ENCODE measurements at places on chromosomes 4 and X.

- DNase-seq: no peak
These were observed at the start of gene CXCL3 for GRCh38 chr4:74038425-74039314. Gene CXCL3 (minus strand): TSS chr4:74038689. CDS start chr4:74038611, 78 bp downstream.

GRCh38 chr4:155675709-155676429, 9.2 kb downstream of the GUCY1A1 start:
- no peak for DNase-seq

- DNase-seq: no peak
These were observed 76.8 kb downstream of the LNX1 start for GRCh38 chr4:53514509-53514908.

- DNase-seq: no peak
These were observed 23.0 kb upstream of the PDS5A start for GRCh38 chr4:40000711-40001110.

GRCh38 chr4:130632731-130633604, 1537.0 kb downstream of the C4orf33 start:
- no peak for DNase-seq

GRCh38 chr4:27684610-27685011, 824.0 kb downstream of the STIM2 start:
- peak; percentile 19 for DNase-seq

- no peak for DNase-seq
These were observed 202.9 kb upstream of the NPY2R start for GRCh38 chr4:155005395-155006090.

DNA sequence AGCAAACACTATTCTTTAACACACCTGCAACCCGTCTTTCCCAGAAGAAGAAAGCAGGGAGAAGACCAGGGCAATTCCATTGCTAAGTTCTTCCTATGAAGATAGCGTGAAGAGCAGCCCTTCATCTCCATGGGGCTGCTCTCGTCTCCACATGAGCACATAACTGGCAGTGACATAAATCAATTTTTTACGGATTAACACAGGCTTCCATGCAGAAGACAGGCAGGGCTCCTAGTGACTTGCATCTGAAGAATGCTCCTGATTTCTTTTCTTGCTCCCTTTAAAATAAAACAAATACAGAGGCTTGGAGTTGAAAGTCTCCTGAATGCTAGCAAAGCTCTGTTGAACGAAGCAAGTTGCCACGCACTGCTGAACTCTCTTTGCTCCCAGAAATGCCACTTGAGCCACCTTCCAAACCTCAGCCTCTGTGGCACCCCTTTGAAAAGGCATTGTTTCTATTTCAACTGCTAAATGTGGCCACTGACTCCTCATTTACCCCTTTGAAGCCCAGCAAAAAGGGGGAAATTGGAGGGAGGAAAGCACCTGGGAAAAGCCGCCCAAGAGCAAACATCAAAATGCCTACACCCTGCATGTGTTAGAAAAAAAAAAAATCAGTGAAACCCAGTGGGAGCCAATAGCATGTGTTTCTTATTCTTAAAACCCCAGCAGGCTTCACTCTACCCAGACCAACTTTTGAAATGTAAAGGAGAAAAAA, 383.7 kb downstream of the IDS start:
- DNase-seq: no peak

DNA sequence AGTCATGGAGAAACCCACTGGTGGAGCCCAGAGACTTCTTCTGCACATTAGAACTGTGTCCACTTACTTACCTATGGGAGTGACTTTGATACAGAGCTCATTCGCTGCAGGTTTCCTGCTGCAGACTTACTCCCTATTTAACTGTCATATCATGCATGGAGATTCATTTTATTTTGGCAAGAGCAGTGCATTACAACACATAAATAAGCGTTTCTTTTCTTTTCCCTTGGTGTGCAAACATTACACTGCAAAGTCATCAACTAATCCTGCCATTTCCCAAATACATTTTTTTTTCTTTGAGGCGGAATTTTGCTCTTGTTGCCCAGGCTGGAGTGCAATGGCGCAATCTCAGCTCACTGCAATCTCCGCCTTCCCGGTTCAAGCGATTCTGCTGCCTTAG, 230.9 kb upstream of the SFRP2 start:
- DNase-seq: no peak

DNA sequence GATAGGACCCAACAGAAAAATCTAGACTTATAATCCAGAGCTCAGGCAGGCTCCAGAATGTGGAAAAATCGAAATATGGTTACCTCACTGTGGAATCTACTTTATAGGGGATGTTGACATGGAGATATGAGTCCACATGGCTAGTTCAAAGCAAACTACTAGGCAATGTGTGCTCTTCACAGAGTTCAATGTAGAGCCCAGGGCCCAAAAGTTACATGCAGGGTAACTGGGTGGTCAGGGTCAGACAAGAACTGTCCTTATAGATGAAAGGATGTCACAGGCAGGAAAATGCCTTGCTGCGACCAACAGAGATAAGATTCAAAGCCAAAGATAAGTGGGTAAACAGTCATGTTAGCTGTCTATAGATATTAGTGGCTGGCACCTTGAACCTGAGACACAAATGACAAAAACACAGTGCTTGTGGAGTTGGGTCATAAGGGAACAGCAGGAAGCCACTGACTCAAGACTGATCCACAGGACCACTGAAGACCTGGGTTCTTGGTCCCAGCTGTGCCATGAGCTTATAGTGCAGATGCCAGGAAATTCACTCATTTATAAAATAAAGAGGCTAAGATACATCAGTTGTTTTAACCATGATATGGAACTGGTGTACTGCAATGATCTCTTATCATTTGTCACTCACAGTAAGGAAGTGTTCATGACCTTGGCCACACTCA, 101.7 kb upstream of the MBNL3 start:
- DNase-seq: no peak

GRCh38 chrX:38192007-38192810, 28.5 kb downstream of the SRPX start:
- no peak for DNase-seq

DNA sequence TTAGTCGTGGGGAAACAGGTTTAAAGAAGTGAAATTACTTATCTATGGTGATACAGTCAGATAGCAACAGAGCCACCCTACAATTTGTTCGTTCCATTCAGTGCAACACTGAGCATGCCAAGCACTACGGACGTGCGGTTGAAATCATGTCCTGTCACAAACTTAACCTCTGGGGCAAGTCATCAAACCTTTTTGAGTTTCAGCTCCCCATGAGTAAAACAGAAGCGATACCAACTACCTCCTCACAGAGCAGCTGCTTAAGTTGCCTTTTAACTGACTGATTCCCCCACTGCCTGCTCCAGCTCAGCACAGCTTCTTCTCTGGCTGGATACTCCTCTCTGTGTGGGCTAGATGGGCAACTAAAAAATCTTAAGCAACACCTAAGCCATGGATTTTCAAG, 36.0 kb downstream of the LHFPL1 start:
- DNase-seq: peak; percentile 23

GRCh38 chrX:78708816-78709215, 38.7 kb upstream of the LPAR4 start:
- DNase-seq: no peak

DNA sequence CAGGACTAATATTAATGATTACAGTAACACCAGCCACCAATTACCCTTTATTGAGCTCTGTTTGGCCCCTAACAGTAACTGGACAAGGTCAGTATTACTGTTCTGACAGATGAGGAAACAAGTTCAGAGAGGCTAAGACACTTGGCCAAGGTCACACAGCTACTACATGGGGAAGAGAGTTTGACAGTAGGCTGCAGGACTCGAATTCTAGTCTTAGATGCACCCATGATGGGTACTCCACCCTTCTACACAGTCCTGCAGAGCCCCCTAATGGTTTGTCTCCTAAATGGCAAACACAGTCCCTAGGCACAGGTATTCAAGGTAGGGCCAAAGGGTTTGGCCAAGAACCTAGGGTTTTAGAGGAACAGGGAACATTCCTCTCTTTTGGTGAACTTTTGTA, 93.9 kb downstream of the NSUN7 start:
- DNase-seq: peak; percentile 11

- peak; percentile 71 for DNase-seq
These were observed 8.1 kb upstream of the GSX2 start for GRCh38 chr4:54091637-54092404.

- DNase-seq: no peak
These were observed 436.6 kb downstream of the SPRY1 start for GRCh38 chr4:123833171-123833643.

DNA sequence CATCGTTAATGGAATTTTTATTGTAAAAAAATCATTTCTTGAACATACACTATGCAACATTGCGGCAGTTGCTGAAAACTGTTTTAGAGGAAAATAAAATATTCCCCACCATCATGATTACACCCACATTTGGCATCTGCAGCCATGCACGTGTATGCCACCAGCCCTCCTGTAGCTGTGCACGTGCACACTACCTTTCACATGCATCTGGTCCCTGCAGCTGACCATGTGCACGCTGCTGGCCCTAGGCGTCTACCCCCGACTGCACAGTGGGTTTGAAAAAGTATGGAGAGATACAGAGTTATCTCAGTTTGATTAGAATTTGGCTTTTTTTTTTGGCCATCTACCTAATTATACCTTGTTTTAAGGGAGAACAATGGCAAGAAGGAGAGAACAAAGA, 569.8 kb upstream of the IGFBP7 start:
- no peak for DNase-seq

DNA sequence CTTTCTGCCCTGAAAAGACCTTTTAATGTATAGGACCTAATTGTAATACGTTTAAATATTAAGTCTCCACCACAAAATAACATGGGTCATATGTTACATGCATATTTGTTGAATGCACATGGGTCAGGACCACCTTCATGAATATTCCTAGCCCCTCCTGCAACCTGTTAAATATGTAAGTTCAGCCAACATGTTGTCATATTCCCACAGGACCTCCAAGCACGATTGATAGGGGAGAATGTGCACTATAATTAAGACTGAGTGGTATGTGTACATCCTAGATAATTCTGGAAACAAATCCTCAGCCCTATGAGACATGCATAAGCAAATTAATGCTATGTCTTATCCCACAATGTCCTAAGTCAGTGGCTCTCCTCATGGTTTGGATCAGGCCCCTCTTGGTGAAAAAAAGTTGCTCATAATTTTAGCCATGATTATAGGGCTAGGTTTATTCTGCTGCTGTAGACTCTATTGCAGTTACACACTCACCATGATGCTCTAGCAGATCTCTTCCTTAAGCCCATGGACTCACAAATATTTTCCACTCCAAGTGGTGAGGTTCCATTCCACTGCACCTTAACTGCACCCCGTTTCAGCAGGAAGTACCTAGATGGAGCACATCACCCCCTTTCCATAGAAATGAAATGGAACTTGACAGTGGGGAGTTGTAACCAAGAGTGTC, 10.2 kb downstream of the TIGD2 start:
- DNase-seq: no peak

DNA sequence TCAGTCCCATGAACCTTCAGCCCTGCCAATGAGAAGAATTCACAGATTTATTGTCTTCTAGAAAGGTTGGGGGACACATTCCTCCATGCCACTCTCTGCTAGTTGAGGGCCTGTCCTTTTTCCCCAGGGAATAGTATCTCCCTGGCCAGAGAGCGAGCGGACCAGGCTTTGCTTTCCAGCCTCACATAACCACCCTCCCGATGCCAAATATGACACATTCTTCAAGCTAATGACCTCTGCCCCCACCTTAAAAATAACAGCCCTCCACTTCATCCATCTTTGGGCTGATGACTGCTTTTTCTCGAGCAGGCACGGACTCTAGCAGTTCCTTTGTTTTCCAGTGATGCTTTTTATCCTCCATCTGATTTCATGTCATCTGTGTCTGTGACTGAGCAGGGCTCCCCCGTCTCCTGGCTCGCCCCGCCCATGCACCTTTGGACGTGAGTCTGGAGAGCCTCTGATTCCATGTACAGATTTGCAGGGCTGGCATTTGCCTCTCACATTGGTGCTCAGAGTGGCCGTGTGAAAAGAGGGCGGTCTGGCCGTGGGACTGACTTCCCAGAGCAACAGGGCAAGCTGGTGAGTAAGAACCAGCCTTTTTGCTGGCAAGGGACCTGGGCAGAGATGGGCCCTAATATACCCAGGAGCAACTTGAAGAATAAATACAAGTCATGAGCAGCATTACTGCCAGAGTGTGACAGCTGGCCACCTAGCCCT, 279.8 kb downstream of the BCOR start:
- no peak for DNase-seq

- no peak for DNase-seq
These were observed 7.2 kb downstream of the CRMP1 start for GRCh38 chr4:5885733-5886132.

GRCh38 chr4:140243278-140243753, 89.3 kb upstream of the MAML3 start:
- no peak for DNase-seq

GRCh38 chrX:119981286-119982070, 37.9 kb upstream of the NKAP start:
- DNase-seq: no peak

DNA sequence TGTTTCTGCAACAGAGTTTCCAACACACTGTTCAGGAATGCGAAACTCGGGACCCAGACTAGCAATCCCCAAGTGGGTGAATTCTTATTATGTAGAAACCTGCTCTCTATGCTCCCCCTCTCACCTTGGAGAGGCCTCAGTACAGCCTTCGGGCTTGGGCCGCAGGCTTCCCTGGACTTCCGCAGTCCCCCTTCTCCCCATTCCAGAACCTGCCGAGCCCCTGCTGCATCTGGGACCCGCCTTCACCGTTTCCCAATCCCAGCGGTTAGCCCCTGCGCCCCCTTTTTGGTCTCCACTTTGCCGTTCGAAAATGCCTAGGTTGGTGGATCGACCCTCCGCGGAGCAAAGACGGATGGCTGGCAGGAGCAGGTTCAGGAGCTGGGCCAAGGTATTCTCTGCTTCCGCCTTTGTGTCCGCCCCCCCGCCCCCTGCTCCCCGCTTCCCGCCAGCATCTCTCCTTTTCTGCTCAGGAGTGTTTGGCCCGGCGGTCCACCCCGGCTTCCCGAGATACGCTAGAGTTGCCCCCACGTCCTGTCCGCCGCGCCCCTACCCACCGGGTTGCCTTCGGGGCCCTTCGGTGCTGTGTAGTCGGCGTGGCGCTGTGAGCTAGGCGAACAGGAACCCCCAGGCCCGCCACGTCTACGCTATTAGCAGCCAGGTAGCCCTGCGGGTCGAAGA, 11.5 kb downstream of the HAND2 start:
- no peak for DNase-seq

GRCh38 chr4:185036019-185036418, 17.7 kb downstream of the HELT start:
- no peak for DNase-seq

- DNase-seq: no peak
These were observed 37.4 kb upstream of the STS start for GRCh38 chrX:7109838-7110793.

DNA sequence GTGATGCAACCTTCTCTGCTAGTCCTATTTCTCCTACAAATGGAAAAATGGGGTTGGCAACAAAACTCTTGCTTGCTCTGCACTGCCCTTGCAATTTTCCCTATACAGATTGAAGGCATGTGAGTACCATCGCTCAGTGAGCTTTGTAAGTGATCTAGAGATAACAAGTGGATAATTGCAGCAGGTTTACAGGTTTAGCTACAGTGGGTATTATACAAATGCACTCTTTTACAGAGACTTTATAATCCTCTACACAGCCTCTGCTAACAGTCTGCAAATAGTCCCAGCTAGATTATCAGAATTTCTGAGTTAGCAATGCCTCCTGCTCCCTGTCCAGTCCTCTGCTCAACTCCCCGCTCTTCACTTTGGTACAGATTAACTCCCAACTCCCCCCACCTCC, 11.1 kb downstream of the LEF1 start:
- no peak for DNase-seq

GRCh38 chrX:45622538-45622937, 421.9 kb upstream of the DIPK2B start:
- no peak for DNase-seq

GRCh38 chrX:122586831-122587230, 597.2 kb upstream of the GRIA3 start:
- DNase-seq: no peak

GRCh38 chr4:81811562-81812293, 340.0 kb upstream of the RASGEF1B start:
- DNase-seq: no peak

Measured in stimulated activated CD4-positive, alpha-beta T cell treated with anti-CD3 and anti-CD28 coated beads, Interleukin-1b, Interleukin-23, amount 100 ng/mL, for 48 hours (primary cell).